ENCODE measurements at places on chromosomes 12 and 14.
A peak's percentile ranks its signal among the peaks of the same experiment; 100 is the strongest.

DNA sequence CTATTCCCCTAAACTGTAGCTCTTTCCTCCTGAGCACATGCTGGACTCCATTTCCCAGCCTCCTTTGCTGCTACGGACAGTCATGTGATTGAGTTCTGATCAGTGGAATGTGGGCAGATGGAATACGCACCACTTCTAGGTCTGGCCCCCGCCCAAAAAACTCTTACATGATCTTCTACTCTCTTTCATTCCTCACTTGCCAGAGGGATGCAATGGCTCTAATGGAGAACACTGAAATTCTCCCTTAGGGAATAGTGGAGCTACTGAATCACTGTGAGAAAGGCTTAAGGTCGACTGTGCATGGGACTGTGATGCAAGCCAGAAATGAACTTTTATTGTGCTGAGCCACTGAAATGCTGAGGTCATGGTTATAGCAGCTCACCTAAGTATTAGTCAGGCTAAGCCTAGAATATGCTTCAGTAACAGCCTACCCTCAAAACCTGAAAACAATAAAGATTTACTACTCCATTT lies 13.0 kb upstream of the TMED2 start:
- peak; percentile 80 for DNase-seq

DNA sequence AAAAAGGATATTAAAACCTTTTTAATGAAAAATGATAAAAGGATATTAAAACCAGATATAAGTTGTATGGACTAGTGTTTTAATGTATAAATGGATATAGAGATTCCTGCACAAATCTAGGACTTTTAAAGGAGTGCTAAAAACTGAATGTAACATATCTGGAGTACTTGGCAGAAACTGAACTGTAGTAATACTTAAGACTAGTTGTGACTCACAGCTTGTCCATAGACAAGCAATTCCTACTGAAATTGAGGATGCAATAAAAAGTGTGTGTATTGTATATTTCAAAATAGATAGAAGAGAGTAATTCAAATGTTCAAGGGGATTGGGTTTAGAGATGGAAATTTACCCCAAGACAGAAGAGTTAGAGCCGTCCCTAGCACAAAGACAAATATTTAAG lies 59.6 kb downstream of the FBXO33 start:
- peak; percentile 26 for DNase-seq

- DNase-seq: no peak
Observed at GRCh38 chr12:10320643-10321042, 13.0 kb downstream of the KLRD1 start.

DNA sequence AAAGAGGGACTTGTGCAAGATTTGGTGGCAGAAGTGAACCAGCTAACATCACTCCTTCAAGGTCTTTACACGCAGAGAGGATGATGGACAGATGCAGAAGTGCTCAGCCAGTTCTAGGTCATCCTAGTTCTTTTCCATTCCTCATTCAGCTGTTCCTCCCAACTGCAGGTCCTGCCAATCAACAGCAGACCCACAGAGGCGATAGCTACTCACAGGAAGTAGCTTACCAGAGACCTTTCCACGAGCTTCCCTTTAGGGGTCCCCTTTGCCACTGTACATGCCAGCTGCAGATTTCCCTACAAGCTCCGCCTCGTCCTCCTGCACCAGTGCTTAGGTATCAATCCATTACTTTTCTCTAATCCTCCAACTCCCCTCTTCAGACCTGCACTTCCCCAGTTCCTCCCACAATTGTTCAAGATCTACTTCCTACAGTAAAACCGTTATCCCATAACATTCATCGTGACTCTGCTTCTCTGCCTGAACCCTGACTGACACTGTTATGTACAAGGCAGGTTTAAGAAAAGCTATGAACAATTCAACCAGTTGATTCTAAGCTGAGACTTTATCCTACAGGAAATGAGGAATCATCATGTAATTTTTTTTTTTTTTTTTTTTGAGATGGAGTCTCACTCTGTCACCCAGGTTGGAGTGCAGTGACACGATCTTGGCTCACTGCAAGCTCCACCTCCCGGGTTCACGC lies 22.5 kb downstream of the RECQL start:
- no peak for DNase-seq

DNA sequence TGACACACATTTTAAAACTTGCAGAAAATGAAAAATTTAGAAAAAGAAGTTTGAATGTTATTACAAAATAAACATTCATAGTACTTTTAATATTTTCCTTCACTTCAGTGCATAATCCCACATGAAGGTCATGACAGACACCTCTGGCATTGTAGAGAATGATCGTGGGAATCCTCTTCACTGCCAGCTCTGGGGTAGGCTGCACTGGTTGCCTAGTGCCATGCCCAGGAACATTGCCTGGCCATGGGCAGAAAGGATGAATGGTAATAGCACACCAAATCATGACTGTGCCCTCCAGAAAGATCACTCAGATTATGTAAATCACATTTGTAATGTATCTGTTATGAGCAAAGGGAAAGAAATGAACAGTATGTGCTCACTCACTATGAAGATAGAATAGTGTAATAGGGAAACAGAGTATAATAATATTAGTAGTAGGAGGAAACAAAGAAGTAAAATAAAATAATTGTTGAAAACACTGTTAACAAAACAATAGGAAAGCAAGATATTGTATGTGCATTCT lies 161.6 kb downstream of the PLCZ1 start:
- DNase-seq: peak; percentile 67

DNA sequence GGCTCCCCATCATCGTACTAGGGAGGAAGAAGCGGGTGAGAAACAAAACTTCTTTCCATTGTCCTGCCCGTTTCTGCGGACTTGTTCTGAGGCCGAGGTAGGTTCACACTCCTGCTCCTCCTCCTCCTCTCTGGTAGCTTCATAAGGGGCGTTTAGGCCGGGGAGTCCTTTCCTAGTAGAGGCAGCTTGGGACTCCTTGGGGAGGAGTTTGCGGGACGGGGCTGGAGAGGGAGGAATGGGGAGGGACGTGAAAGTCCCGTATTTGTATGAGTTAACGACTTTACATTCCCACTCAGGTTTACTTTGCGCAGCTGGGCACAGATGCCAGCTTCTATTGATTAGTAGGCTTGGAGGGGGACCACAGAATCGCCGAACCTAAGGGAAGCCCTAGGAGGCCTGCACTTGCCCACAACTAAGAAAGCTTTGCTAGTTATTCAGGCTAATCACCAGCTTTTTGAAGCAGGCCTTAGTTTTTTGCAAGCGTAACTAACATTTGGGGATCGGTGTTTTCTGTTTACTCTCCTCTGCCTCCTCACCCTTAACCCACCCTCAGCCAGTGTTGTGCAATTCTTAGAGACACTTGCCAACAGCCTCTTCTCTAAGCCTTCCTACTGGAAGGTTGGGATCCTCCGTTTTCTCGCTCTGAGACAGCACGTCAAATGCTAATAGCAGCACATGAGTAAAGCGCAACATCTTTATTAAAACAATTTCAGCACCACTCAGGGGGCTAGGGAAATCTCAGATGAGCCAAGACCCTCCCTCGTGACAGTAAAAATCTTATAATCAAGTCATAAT lies 499 bp downstream of the RNASE4 start:
- peak; percentile 32 for DNase-seq

GRCh38 chr12:81167694-81168093 lies 89.8 kb downstream of the ACSS3 start:
- peak; percentile 26 for DNase-seq

- no peak for DNase-seq
Observed at GRCh38 chr12:68097386-68097785, 62.2 kb downstream of the IFNG start.

DNA sequence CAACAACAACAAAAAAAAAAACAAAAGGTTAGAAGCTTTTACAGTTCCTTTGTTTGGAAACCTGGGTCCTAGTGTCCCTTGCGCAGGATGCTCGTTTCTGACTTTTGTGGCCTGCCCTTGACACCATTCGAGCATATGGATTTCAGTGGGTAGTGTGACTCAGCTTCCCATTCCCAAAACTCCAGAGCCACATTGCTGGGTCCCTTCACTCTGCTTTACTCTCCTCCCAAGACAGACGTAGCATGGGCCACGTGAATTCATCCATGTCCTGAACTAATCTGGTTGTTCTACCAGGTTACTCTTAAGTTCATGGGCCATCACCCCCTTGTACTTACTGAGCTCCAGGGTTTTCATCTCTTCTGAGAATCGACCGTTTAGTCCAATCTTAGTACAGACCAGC lies 68.0 kb upstream of the MAX start:
- DNase-seq: no peak

DNA sequence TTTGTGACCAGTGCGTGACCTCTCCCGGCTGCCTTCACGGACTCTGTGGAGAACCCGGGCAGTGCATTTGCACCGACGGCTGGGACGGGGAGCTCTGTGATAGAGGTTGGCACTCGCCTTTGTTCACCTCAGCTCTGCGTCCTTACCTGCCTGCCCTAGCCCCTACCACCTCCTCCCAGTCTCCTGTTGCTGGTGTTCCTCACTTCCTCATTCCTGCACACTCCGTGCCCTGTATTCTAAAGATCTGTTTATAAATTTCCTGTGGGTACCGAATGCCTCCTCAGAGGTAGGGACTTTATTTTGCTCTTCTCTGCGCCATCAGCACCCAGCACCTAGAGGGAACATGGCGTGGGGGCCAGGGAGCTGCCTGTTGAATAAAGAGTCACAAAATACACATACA lies 2.3 kb downstream of the DLK1 start:
- no peak for DNase-seq

- DNase-seq: peak; percentile 84
Observed at GRCh38 chr12:123141615-123142517, 9.0 kb downstream of the PITPNM2 start.

DNA sequence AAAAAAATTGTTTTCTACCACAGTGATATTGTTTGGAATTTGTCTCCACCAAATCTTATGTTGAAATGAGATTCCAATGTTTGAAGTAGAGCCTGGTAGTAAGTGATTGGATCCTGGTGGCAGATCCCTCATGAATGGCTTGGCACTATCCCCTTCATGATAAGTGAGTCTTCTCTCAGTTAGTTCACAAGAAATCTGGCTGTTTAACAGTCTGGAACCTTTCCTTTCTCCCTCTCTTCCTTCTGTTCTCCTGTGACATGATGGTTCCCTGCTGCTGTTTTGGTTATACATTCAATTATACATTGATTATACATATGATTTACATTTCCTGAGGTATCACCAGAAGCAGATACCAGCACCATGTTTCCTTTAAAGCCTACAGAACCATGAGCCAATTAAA lies 442.2 kb downstream of the SLC6A15 start:
- no peak for DNase-seq

GRCh38 chr14:41146391-41146790 lies 460.3 kb upstream of the LRFN5 start:
- DNase-seq: no peak

GRCh38 chr12:1603269-1603993 lies 9.1 kb upstream of the FBXL14 start:
- no peak for DNase-seq

- no peak for DNase-seq
Observed at GRCh38 chr12:130316251-130316650, 21.4 kb upstream of the PIWIL1 start.

GRCh38 chr12:46917821-46918220 lies 92.0 kb upstream of the SLC38A4 start:
- DNase-seq: no peak

GRCh38 chr12:47753021-47754001 lies 5.4 kb downstream of the RAPGEF3 start:
- DNase-seq: no peak

DNA sequence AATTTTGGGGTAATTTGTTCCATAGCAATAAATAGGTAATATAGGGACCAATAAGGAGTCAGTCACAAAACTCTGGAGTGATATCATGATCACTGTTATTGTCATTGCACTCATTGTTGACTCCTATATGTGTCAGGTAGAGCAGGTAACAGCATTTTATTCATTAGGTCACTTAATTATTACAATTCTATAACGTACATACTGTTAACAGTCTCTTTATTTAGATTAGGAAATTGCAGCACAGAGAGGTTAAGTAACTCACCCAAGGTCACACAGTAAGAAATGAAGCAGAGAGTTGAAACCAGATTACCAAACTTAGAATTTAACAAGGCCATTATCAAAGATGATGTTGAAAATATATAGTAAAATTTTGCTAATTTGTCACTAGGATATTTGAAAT lies 49.7 kb upstream of the PTPRB start:
- DNase-seq: no peak

GRCh38 chr14:69654116-69654515 lies 42.7 kb downstream of the SUSD6 start:
- no peak for DNase-seq

- DNase-seq: no peak
Observed at GRCh38 chr14:75989134-75989533, 3.6 kb downstream of the IFT43 start.

DNA sequence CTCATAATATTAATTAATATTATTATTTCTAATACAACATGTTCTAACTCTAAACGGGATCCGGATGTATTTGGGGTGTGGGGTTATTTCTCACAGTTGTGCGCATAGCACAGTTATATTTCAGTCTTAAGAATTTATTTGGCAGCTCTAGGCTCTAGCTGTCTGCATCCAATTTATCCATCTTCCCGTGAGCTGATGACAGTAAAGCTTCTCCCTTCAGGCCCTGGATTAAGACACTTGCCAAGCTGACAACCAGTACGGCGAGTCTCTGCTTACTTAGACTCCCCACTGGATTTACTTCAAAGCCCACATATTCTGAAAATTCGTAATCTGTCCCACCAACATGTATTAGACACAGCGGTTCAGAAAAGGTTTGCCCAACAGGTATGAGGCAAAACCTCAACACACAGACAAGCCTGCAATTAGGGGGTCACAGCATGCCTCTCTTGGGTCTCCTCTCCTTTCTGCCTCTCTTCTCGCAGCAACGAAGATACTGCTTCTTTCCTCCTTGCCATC lies 232.9 kb upstream of the TMTC1 start:
- no peak for DNase-seq

GRCh38 chr12:5614256-5614655 lies 182.3 kb downstream of the NTF3 start:
- peak; percentile 8 for DNase-seq

GRCh38 chr14:75837151-75837787 lies 144.5 kb downstream of the TGFB3 start:
- peak; percentile 63 for DNase-seq

DNA sequence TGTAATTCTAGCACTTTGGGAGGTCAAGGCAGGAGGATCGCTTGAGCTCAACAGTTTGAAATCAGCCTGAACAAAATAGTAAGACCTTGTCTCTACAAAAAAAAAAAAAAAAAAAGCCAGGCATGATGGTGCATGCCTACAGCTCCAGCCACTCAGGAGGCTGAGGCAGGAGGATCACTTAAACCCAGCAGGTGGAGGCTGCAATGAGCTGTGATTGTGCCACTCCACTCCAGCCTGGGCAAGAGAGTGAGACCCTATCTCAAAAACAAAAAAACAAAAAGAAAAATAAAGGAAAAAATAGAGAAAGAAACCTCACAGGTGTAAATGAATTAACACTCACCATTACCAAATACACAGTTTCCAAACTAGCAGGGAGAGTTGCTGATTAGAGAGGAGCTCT lies 34.2 kb upstream of the TUBA1A start:
- no peak for DNase-seq

DNA sequence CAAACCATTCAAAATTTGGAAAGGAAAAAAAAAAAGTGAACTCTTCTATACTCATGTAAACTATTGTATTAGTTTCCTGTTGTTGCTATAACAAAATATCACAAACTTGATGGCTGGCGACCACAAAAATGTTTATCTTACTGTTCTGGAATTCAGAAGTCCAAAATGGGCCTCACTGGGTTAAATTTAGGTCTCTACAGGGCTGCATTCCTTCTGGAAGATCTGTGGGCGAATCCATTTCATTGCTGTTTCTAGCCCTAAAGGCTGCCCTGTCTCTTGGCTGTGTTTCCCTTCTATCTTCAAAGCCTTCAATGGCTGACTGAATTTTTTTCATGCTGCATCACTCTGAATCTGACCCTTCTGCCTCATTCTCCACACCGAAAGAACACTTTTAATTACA lies 105.1 kb upstream of the NAV3 start:
- DNase-seq: peak; percentile 17
